ENCODE measurements at places on chromosomes 16 and 17.

DNA sequence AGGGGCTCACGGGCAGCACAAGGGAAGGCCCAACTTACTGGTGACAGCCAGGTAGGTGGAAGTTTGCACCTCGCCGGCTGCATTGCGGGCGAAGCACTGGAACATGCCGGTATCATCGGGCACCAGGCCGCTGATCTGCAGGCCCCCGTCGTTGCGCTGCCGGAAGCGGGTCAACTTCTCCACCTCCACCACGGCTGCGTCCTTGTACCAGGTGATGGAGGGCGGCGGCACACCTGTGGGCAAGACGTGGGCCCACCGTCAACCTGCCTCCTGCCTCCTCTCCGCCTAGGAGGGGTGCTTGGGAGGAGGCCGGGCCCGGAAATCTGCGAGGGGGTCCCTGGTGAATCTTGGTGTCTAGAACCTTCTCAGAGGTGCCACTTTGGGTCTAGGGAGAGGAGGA is 123.6 kb upstream of the CDC42EP4 start:
- DNase-seq, result no peak

- DNase-seq, result no peak
Measured at GRCh38 chr17:41184480-41184961, at the start of gene KRTAP4-1. Gene KRTAP4-1 (minus strand): TSS chr17:41184911. CDS start chr17:41184854, 57 bp downstream.

DNA sequence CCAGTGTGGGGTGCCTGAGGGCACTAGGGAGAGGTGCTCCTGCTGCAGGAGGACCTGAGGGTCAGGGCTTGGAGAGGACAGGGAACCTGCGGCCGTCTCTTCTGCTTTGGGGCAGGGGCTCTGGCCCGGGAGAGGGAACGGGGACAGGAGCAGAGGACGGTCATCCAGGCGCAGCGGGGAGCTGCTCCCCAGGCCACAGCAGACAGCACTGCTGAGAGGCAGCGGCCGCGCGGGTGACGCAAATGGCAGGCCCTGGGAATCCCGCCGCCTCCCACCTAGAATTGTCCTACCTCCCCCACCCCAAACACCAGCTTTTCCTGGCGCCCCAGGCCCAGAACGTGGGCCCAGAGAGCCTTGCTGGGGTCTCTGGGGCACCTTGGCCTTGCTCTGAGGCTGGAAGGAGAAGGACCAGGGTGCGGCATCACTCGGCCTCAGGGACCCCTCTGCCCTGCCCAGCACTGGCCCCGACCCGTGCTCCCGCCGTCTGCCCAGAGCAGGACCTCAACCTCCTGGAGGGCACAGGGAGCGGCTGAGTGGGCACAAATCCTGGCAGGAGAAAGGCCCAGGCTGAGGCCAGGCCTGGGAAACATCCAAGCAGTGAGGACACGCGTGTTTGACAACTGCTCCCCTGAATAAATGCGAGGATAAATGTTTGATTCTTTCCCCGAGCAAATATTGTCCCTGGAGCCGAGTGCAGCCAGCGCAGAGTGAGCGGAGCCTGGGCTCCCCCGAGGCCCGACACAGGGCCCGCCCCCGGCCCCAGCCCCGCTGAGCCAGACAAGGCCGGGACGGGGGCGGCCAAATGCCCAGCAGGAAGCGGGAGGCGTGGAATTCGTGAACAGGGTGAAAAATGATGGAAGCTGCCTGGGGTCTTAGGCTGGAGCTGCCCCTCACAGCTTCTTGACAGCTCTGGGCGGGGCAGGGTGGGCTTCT is 8.5 kb downstream of the SSTR5 start:
- DNase-seq, result no peak

GRCh38 chr17:57554826-57555635 is 190.1 kb downstream of the CCDC182 start:
- DNase-seq, result no peak

DNA sequence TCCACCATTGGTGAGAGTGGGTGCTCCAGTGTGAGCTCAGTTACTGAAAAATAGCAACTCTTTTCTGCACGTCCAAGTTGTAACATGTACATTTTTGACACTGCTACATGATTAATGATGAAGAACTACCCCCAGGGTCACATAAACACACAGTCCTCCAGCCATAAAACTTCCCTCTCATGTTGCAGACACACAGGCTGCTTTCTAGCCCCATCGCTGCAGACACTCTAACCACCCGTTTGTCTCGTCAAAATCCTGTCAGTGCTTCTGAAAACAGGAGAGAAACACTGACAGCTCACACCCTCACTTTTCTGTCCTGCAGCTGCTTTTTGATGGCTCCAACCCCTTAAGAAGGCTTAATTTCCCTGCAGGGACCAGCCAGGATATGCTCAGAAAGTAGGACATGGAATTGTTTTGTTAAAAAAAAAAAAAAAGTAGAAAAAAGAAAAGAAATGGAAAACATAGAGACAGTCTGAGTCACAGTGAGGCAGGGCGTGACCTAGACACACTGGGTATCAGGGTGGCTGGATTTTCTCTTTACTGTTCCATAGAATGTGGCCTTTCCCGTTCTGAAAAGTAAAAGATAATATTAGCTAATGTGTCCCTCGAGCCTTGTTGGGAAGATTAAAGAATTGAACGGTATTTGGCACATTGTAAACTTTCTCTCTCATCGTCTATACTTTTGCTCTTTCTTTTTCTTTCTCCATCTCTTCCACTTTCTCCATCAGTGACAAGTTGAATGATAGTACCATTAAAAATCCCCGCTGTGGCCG is 20.7 kb upstream of the CCL5 start:
- DNase-seq, result no peak

- peak; percentile 15 for DNase-seq
Measured at GRCh38 chr16:75703306-75703705, 2.0 kb upstream of the DUXB start.

DNA sequence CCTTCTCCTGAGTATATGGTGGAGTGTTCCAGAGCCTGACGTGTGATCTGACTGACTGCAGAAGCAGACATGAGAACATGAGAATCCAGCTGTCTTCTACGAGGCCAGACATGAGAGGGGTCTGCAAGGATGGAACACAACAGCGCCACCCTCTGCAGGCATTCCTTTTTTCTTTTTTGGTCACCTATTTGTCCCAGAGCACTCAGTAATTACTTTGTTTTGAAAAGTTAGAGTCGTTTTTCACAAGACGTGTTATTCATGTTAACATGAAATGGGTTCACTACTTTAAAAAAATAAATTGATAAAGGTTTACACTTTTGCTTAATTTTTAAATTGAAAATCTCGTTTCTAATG is 43.8 kb upstream of the ATP2A3 start:
- no peak for DNase-seq

DNA sequence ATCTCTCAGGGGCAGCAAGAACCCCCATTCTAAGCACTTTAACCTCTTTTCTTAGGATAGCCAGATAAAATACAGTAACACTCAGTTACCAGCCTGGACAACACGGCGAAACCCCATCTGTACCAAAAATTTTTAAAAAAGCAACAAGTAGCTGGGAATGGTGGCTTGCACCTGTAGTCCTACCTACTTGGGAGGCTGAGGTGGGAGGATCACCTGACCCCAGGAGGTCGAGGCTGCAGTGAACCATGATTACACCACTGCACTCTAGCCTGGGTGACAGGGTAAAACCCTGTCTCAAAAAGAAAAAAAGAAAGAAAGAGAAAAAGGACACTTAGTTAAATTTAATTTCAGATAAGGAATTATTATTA is 28.6 kb upstream of the UBE2G1 start:
- DNase-seq, result no peak

DNA sequence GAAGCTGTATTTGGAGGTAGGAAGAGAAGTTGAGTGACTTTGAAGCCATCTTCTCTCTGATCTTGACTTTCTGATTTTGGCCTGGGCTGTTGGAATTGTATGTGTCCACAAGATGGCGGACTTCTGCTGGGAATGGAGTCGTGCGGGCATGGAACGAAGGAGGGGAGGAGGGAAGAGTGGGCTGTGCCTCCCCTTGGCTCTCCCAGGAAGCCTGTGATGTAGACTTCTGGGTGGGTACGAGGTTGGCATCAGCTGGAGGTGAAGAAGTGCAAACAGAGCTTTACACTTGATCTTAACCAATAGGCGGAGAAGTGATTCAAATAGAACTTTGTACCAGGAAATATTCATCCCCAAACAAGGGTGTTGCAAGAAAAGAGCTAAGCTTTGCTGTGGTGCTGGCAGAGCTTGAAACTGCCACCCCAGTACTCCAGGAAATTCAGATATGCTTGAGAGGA is 7.4 kb upstream of the TMEM220 start:
- DNase-seq, result peak; percentile 67

- DNase-seq, result peak; percentile 75
Measured at GRCh38 chr16:57260294-57260929, 15.4 kb downstream of the ARL2BP start.

- no peak for DNase-seq
Measured at GRCh38 chr16:1497014-1497598, 3.9 kb downstream of the TELO2 start.

DNA sequence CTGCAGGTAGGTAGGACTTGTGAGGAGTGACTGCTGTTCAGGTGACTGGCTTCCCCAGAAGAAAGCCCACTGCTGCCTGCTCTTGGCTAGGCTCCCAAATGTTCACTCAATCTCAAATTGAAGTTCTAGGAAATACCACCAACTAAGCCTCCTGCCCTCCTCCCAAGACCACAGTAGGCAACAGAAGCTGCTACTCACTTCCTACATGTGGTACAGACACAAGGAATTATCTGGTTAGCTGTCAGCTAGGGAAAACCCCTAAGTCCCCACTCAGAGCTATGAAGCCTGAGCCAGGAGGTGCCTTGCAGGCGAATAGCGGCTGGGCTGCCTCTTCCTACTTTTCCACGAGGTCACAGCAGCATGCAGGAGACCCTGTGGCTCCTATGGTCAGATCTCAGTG is 4.9 kb downstream of the FBXO39 start:
- no peak for DNase-seq

DNA sequence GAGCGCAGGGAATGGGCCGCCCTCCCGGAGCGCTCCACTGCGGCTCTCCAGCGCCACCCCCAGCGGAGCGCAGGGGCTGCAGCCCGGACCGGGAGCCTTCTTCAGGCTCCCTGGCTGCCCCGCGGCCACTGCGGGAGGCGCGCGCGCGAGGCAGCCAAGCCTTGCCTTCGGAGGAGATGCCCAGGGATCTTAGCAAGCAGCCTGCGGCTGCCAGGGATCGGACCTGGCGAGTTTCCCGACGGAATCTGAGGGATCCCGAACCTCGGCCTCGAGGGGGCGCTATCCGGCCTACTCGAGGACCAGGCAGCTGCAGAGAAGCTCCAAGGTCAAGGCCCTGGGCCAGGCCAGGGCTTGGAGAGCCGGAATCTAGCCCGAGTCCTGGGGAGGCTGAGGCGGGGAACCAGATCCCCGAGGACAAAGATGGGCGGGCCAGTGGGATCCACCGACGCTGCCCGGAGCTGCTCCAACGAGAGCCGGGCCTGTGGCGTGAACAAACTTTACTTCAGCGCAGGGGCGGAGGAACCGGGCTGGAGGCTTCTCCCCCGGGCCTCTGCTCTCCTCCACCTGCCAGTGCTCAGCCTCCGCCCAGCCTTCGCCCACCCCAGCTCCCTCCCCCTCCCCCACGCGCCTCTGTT is at the start of gene IRX6:
Gene IRX6, plus strand, starts transcription at position 567 of the 635 bp plus-strand sequence. CDS start 889 bp downstream, outside the sequence.
- peak; percentile 1 for DNase-seq

- no peak for DNase-seq
Measured at GRCh38 chr16:4240624-4241023, 1.3 kb downstream of the SRL start.

- no peak for DNase-seq
Measured at GRCh38 chr17:69012895-69013805, 47.6 kb downstream of the ABCA9 start.

GRCh38 chr16:3454093-3454492 is 10.6 kb downstream of the NAA60 start:
- peak; percentile 30 for DNase-seq

DNA sequence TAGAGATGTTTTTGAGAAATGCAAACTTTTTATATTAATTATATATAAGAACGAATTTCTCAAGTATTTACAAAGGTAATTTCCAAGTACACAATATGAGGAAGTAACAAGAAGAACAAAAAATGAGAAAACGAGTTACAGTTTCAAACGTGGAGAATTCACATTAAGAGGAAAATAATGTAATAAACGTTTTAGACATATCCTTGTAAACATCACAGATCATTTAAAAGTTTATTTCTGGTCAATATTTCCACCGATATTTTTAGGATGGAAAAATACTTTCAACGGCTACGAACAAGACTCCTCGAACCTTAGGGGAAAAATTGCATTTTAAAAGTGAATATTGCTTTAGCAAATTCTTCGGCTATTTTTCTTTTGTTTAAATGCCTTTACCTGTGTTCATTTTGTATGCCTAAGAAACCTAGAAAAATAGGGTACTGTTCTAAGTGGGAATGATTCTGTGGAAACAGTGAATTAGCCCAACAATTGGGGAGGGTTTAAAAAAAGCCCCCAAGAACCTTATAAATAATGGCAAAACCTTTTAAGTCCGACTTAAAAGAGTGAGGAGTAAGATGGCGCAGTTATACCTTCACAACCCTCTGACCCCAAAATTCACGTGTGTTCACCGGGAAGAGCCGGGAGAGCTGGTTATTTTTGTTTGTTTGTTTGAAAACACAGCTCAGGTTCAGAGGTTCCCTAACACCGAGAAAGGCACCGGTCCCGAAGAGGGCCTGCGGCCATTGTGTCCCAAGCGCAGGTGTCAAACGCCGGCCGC is 3.3 kb downstream of the HNF1B start:
- peak; percentile 30 for DNase-seq

- DNase-seq, result peak; percentile 72
Measured at GRCh38 chr17:40177275-40177874, at the start of gene RAPGEFL1. Gene RAPGEFL1 (plus strand): TSS chr17:40177470. CDS start chr17:40177862, 392 bp downstream.

GRCh38 chr17:36695082-36695481 is 93.7 kb downstream of the MRM1 start:
- no peak for DNase-seq

GRCh38 chr17:66438101-66438500 is 135.7 kb downstream of the PRKCA start:
- no peak for DNase-seq

DNA sequence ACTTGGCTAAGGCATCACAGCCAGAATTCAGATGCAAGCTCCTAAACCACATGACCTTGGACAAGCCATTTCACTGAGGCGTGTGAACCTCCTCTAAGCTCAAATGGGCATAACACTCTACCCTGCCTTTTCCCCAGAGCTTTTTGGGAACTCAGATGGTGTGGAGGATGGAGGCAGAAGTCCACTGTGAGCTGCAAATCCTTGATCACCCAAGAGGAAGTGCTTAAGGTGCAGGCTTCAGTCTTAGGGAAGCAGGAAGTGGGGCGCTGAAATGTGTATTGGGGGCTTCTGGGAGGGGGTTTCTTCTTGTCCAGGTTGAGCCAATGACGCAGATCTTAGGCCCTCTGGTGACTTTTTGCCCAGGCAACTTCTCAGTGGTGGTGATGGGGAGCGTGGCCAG is 12.9 kb downstream of the CIITA start:
- no peak for DNase-seq

DNA sequence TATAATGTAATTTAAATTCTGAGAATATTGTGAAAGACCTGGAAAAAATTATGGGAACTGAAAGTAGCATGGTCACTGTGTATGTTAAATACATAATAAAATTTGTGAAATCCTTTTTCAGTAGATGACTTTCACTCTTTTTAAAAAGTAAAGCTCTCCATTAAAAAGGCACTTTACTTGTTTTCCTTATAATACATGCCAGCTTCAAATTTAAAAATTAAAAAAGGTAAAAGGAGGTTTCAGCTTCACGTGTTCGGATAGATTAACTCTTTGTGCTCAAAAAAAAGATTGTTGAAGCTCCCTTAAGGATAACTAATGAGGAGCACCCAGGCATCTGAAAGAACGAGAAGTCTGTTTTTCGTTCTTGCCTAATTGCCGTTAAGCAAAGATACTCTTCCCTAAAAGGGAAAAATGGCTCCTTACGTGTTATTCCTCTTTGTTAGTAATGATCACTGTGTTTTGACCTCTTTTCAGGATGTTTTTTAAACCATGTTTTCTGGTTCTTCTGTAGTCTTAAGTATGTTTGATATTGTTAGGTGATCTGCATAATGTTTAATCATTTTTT is 87.8 kb downstream of the TUBD1 start:
- DNase-seq, result peak; percentile 31
